ENCODE measurements at places on chromosomes 11 and 22. TPM values are rescaled to one million over a fixed set of nuclear protein-coding genes. Genes with fewer than 3 reads are reported as not detected.

The PPFIBP2 gene
- total RNA-seq: 19.1 TPM

The GUCY1A2 gene
- 0.07 TPM for total RNA-seq

The CD59 gene
- total RNA-seq: 806 TPM

The CD248 gene
- not detected for total RNA-seq

The MIOX gene
- not detected for total RNA-seq

The OR51F2 gene
- not detected for total RNA-seq

The CNGA4 gene
- not detected for total RNA-seq
